Vein endothelial cell (primary cell): ENCODE measurements at places on chromosomes 2 and 18. TPM values are rescaled to one million over a fixed set of nuclear protein-coding genes. Genes with fewer than 3 reads are reported as not detected.

The POTEJ gene
- total RNA-seq: 0.19 and 0.65 TPM in 2 replicates

The LAMA1 gene
- total RNA-seq: 0.19 and 0.33 TPM in 2 replicates

The ZNF385B gene
- total RNA-seq: not detected in 2 replicates

The ABCB11 gene
- total RNA-seq: 0.57 and 0.98 TPM in 2 replicates

The CTIF gene
- 27.0 and 32.3 TPM in 2 replicates for total RNA-seq

The FSIP2 gene
- 0.10 and 0.33 TPM in 2 replicates for total RNA-seq

The NEU2 gene
- not detected in 2 replicates for total RNA-seq

The MYL12A gene
- 747 and 866 TPM in 2 replicates for total RNA-seq

The MYCN gene
- total RNA-seq: 4.9 and 5.5 TPM in 2 replicates

The EML6 gene
- total RNA-seq: 0.65 and 0.86 TPM in 2 replicates

The G6PC2 gene
- total RNA-seq: not detected in 2 replicates

The DYTN gene
- under 0.01 TPM in 1 of 2 replicates, not detected in the other for total RNA-seq

The GCKR gene
- 0.98 and 3.2 TPM in 2 replicates for total RNA-seq

The UBR3 gene
- total RNA-seq: 28.1 and 38.0 TPM in 2 replicates

The EMILIN2 gene
- 3.3 and 4.6 TPM in 2 replicates for total RNA-seq

The CCDC85A gene
- 6.2 and 15.1 TPM in 2 replicates for total RNA-seq

The CHN1 gene
- total RNA-seq: 12.4 and 22.1 TPM in 2 replicates

The THSD7B gene
- total RNA-seq: under 0.01 TPM in 1 of 2 replicates, not detected in the other

The KCNE4 gene
- total RNA-seq: under 0.01 and 0.10 TPM in 2 replicates

The VIT gene
- total RNA-seq: 1.3 and 3.2 TPM in 2 replicates

The BMP10 gene
- total RNA-seq: 0.33 TPM in 1 of 2 replicates, not detected in the other

The SERPINB4 gene
- not detected in 2 replicates for total RNA-seq

The RAB31 gene
- total RNA-seq: 26.8 and 33.6 TPM in 2 replicates

The PLEKHB2 gene
- total RNA-seq: 95.1 and 111 TPM in 2 replicates
